ENCODE measurements at places on chromosomes 2 and 18. TPM values are rescaled to one million over a fixed set of nuclear protein-coding genes. Genes with fewer than 3 reads are reported as not detected.

Gene TFPI
- 608 TPM for total RNA-seq

Gene PRR30
- not detected for total RNA-seq

- no peak for DNase-seq
Measured at GRCh38 chr2:16104315-16104948, 164.1 kb downstream of the MYCN start.

DNA sequence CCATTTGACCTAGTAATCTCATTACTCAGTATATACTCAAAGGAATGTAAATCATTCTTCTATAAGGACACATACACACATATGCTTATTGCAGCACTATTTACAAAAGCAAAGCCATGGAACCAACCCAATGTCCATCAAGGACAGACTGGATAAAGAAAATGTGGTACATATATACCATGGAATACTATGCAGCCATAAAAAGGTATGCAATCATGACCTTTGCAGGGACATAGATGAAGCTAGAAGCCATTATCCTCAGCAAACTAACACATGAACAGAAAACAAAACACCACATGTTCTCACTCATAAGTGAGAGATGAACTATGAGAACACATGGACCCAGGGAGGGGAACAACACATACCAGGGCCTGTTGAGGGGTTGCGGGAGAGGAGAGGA lies 214.5 kb downstream of the NBAS start:
- no peak for DNase-seq

- DNase-seq: peak; percentile 41
Measured at GRCh38 chr2:237393523-237393922, 20.4 kb downstream of the COL6A3 start.

GRCh38 chr18:9613550-9614400 lies 584 bp downstream of the PPP4R1 start:
- DNase-seq: peak; percentile 58

GRCh38 chr18:75097491-75098225 lies 111.3 kb downstream of the PTGR3 start:
- DNase-seq: no peak

DNA sequence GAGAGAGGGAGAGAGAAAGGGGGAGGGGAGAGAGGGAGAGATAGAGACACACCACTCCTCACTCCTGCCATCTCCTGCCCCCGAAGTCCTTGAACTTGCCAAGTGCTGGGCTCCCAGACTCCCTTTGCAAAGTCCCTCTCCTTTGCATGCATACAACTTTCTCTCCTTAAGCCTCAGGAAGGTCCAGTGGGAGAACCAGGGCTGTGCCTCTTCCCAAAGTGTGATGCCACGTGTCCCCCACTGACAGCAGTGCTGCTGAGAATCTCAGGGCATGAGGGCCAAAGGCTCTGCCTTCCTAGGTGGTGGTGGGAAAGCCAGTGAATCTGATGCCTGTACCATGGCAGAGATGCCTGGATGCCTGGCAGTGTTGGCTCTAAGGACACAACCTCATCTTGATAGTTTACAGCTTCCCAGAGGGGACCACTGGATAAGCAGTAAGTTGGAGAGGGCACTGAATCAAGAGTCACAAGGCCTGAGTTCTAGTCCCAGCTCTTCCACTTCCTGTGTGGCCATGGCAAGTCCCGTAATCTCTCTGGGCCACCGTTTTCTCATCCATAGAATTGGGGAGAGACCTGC lies 103.4 kb downstream of the CLIP4 start:
- no peak for DNase-seq

DNA sequence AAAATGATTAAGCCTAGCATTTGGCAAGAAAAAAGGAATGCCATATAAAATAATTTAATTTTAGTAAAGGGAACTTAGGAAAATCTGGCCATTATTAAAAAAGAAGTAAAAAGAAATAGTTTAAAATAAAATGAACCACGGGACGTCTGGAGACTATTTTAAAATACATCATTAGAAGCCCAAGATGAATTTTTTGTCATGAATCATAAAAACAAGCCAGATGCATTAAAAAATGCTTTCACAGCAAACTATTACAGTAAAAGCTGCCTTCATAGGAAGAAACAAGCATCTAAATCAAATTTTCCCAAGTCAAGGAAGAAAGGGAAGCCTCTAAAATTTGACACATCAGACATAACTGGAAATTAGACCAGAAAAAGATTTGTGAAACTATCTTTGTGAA lies 33.0 kb downstream of the COL5A2 start:
- no peak for DNase-seq

- DNase-seq: no peak
Measured at GRCh38 chr2:219451661-219452360, 17.2 kb downstream of the SPEG start.

DNA sequence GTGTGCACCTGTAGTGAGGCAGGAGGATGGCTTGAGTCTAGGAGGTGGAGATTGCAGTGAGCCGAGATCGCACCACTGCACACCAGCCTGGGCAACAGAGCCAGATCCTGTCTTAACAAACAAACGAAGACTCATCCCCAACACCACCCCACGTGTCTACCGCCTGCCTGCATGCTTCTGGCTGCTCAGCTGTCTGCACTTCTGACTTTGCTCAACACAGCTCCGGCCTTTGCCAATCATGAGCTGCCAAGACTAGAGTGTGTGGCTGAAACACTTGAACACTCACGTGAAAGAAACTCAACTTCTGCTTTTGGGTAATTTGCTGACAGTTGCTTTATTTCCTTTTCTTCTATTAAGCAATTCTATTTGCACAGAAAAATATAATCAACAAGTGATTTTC lies 32.1 kb upstream of the SP3 start:
- no peak for DNase-seq

- peak; percentile 83 for DNase-seq
Measured at GRCh38 chr2:144513388-144514101, 6.4 kb downstream of the ZEB2 start.

GRCh38 chr18:9947248-9947647 lies 33.4 kb downstream of the VAPA start:
- DNase-seq: no peak

All from LHCN-M2 (cell line).